Large intestine (tissue), 12 donors: ENCODE measurements at places on chromosomes 4 and X. TPM values are rescaled to one million over a fixed set of nuclear protein-coding genes. Genes with fewer than 3 reads are reported as not detected.

SSX2B gene
- not detected for polyA plus RNA-seq

AVPR2 gene
- 0.28 TPM for polyA plus RNA-seq

MAGEA10 gene
- 0.06 TPM for polyA plus RNA-seq

PIM2 gene
- polyA plus RNA-seq: 11.5 TPM

SHOX gene
- polyA plus RNA-seq: 0.01 TPM

XAGE2 gene
- 0.12 TPM for polyA plus RNA-seq

STAP1 gene
- polyA plus RNA-seq: 0.52 TPM

AKAP4 gene
- polyA plus RNA-seq: 0.07 TPM

SOD3 gene
- polyA plus RNA-seq: 5.3 TPM

NEIL3 gene
- polyA plus RNA-seq: 2.6 TPM

MAP3K15 gene
- polyA plus RNA-seq: 0.30 TPM

RHOH gene
- 3.1 TPM for polyA plus RNA-seq

PIN4 gene
- polyA plus RNA-seq: 21.5 TPM

SPANXB1 gene
- polyA plus RNA-seq: 0.90 TPM

GPR119 gene
- 0.61 TPM for polyA plus RNA-seq

USP51 gene
- polyA plus RNA-seq: 7.4 TPM

F9 gene
- not detected for polyA plus RNA-seq
